ENCODE measurements at places on chromosomes 6 and 20.

GRCh38 chr6:146851837-146852236 lies 253.1 kb downstream of the ADGB start:
- no peak for DNase-seq

- DNase-seq = no peak
Observed at GRCh38 chr20:33022289-33022688, 9.2 kb upstream of the BPIFB6 start.

DNA sequence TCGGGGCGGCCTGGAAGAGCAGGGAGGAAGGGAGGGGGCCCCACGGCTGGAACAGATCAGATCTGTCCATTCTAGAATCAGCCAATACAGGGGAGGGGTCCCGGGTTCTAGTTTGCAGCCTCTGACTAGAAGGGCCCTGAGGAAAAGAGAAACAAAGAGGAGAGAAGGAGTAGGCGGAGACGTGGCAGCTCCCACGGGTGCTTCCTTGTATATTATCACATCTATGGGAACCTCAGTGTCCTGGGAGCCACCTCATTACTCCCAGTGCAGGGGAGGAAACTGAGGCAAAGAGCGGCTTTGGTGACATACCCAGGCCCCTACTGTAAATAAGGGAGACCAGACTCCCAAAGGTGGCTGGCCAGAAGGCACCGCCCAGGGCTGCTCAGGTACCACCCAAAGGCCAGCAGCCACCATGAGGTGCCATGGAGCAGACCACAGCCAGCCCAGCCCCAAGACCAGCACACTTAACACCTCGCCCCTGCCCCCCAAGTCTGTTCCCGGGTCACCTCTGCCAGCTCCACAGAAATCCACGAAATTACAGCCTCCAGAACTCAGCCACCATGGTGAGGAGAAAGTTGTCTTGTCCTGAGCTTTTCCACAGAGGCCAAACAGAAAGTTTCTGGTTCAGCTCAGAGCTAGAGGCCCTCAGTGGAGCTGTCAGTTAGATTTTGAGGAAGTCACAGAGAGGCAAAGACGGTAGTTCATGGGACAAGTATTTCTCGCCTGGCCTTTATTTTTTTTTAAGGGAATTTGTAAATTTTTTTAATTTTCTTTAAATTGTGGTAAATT lies 2.1 kb downstream of the ZC3H12D start:
- no peak for DNase-seq

DNA sequence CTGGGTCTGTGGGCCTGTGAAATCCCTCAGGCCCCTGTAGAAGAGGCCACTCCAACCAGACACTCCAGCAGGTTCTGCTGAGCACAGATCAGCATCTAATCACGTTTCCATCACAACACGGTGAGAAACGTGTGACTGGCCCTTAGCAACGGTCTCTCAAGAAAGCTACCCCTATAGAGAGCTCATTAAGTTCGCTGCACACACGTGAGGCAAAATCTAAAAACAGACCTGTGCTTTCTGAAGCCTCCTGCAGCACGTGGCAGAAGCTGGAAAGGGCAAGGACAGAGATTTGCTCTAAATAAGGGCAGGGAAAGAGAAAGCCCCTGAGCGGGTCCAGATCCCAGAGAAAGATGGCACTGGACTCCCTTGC lies 56.5 kb downstream of the GPR6 start:
- no peak for DNase-seq

DNA sequence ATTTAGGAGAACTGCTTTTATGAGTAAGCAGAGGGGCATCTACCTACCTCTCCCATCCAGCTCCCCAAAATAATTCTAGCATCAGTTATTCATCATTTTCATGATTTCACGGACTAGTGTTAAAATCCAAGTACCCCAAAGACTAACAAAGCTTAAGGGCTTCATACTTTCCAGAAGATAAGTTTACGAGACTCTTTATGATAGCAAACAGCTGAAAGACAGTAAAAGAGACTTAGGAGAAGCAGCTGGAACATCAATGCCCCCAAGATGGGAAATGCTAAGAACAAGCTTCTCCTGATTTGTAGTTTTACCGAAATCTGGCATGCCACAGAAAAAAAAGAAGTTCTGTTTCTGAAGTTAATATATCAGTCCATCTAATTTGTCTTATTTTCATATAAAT lies 70.0 kb downstream of the COL12A1 start:
- no peak for DNase-seq

GRCh38 chr6:72972579-72972978 lies 252.7 kb downstream of the KHDC1L start:
- DNase-seq = no peak

- DNase-seq = no peak
Observed at GRCh38 chr6:1385129-1386037, 4.0 kb upstream of the FOXF2 start.

DNA sequence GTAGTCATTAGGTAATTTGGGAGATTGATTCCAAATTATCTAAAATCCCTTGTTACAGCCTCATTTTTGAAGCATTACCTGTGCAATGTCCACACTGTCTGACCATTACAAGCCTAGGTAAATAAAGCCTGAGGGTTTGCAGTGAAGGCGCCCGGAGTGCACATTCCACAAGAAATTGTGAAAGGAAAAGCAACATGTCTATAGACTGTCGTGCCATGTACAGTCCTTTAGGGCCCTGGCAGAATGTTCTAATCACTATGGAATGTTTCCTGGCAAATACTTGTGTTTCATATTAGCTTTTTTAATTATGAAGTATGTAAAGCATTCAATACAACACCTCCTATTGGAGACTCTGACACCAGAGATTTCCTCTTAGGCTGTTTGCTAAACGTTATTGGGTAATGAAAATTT lies 28.9 kb downstream of the PREP start:
- no peak for DNase-seq

GRCh38 chr6:99002831-99003230 lies 55.1 kb upstream of the FBXL4 start:
- DNase-seq = no peak

- no peak for DNase-seq
Observed at GRCh38 chr6:166866839-166867637, 89.3 kb downstream of the RNASET2 start.

DNA sequence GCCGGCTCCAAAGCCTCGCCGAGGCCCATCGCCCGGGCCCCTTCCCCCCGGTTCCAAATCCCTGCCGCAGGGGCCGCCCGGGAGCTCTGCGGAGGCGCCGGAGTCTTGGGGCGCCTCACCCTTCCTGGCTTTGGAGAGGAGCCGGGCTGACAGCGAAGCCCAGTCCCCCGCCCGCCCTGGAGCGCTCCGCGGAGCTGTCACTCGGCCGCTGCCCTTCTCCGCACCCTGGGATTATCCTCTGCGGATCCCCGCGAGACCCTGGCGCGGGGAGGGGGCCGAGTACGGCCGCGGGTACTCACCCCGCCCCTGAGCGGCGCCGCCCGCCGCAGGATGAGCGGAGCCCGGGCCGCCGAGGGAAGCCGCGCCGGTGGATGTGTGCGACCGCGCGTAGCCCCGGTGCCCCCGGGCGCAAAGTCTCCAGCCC lies 343 bp downstream of the SNAP91 start:
- DNase-seq = no peak

GRCh38 chr6:70849348-70850069 lies 107.4 kb downstream of the B3GAT2 start:
- no peak for DNase-seq

DNA sequence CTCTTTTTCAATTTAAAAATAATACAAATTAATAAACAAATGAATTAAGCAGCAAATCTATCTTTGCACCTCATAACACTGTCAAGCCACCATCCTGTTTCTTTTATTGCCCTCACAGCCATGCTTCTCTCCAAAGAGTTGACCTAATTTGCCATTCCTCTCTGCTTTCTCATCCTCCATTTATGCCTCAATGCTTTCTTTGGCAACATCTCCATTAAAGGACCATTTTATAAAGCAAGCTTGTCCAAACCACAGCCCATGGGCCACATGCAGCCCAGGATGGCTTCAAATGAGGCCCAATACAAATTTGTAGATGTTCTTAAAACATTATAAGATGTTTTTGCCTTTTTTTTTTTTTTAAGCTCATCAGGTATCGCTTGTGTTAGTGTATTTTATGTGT lies 26.4 kb upstream of the MEI4 start:
- DNase-seq = no peak

GRCh38 chr6:8642131-8642530 lies 206.8 kb upstream of the SLC35B3 start:
- DNase-seq = no peak

DNA sequence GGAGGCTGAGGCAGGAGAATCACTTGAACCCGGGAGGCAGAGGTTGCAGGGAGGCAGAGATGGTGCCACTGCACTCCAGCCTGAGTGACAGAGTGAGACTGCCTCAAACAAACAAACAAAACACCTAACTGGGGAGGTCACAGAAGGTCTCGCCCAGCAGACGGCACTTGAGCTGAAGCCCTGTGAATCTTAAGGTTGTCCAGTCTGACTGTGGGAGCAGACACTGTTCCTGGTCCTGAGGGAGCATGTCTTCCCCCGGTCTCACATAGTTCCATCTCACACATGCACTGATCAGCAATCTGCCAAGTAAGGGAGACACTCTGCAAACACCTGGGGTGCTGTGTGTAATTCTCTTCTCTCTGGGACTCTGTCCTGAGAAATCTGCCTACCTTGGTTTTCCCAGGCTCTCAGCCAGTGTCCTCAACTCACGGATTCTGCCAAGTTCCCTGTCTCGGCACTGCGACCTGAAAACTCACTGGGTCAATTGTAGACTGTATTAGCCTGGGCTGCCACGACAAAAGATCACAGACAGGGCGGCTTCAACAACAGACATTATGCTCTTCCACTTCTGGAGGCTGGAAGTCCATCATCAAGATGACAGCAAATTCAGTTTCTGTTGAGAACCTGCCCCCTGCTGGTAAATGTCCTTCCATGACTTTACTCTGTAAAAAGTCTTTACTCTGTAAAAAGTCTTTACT lies 94.3 kb downstream of the JPH2 start:
- DNase-seq = no peak

- DNase-seq = no peak
Observed at GRCh38 chr6:39387785-39388184, 65.3 kb upstream of the KCNK16 start.

- no peak for DNase-seq
Observed at GRCh38 chr6:38512211-38512610, 127.5 kb downstream of the BTBD9 start.

- no peak for DNase-seq
Observed at GRCh38 chr6:133114973-133115372, 126.2 kb upstream of the EYA4 start.

DNA sequence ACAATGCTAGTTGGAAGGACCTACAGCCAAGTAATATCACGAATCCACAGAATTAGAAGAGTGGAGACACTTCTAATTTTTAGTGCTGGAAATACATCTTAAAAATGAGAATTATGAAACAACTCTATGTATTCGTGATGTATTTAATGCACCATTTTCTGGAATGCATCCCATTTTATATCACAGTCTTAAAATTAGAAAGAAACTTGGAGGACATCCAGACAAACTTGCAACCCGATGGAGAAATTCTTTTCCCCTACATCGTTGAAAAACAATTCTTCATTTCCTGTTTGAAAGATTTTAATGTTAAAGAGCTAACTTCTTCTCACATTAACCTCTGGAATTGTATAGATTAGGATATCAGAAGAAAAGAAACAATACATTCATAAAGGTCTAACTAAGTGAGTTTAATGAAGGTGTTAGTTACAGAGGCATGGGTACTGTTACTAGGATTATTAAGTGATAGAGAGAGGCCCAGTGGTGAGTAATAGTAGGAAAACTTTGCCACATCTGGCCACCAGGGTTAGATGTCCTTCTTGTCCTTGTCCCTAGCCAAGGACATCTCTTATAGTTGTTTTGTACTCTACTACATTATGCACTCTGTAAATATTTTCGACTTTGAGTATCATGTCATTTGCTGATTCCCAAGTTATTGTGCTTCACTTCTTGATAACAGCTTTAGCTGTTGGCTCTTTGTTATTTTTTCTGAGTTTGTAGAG lies 502.4 kb upstream of the PTCHD4 start:
- no peak for DNase-seq

DNA sequence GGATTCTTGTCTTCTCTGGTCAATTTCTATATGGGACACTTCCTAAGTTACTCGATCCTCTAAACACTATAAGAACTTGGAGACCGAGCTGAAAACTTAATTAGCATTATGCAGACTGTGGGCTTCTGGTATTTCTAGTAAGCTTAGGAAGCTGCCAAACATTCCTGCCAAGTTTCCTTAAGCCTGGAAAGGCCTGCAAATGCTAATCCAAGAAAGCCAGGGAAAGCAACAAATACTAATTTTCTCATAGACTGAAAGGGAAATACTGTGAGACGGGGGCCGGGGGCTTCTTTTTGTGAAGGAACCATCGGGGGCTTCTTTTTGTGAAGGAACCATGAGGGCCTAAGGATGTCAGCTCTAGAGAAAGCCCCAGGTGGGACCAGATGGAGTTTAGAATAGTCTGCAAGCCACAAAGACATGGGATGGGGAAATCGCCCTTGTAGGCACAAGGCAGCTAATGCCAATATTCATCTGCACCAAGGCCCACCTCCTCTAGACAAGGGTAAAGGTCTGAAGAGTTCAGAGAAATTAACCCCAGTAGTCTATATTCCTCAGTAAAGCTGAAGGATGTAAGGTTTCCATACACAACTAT lies 332.4 kb upstream of the PRDM1 start:
- no peak for DNase-seq

DNA sequence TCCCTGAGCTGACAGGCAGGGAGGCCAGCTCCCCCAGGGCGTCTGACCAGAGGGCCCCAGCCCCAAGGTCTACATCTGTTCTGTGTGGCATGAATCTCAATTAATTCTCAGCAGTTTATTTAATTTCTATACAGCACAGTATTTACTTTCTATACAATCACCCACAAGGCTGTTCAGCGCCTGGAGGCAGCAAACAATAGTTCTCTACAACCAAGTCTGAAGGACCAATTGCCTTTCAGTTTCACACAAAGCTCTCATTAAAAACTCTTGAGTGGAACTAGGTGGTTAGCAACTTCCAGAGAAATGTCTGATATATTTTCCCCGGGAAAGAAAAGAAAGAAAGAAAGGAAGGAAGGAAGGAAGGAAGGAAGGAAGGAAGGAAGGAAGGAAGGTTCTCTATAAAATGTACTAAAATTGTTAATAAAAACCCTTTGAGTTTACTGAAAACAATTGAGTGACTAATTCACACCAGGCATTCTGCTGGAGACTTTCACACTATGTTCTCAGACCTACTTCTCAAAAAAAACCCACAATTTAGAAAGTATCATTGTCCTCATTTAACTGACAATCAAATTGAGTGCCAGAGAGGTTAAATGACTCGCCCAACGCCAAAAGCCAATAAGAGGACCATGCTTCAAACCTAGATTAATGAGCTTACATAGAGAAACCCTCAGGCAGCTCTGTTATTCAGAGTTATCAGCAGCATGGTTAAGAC lies 62.5 kb downstream of the METTL24 start:
- DNase-seq = no peak

DNA sequence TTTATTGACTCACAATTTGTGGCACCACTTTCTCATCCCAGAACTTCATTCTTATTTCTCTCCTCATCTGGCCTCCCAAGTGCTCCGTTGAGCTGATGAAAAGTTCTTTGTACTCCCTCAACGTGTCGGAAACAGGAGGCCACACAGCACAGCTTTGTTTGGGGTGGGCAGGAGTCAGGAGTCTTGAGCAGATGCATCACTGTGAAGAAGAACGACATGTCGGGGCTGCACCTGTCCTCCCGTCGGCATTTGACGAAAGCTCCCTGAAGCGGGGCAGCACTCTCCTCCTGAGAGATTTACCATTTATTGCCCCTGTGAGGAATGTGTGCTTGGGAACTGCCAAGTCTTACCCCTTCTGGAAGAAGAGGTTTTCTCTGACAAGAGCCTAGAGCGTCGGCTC lies 28.1 kb downstream of the TAF8 start:
- no peak for DNase-seq

All from activated CD4-positive, alpha-beta T cell treated with anti-CD3 and anti-CD28 coated beads for 24 hours (primary cell).